ENCODE measurements at places on chromosomes 3 and 15. TPM values are rescaled to one million over a fixed set of nuclear protein-coding genes. Genes with fewer than 3 reads are reported as not detected.

Gene CEMIP
- total RNA-seq, result 17.3 TPM

Gene CLN6
- total RNA-seq, result 18.5 TPM

Gene PRSS50
- total RNA-seq, result not detected

Gene BFSP2
- total RNA-seq, result not detected

Gene LRTM1
- total RNA-seq, result not detected

Gene MPI
- total RNA-seq, result 28.2 TPM

Gene ITGB5
- total RNA-seq, result 83.0 TPM

Gene TSPAN3
- 60.8 TPM for total RNA-seq

Gene CAND2
- 1.1 TPM for total RNA-seq

Gene GMNC
- not detected for total RNA-seq

Gene OR5K2
- total RNA-seq, result not detected

Gene COL6A5
- total RNA-seq, result 0.16 TPM

Gene GRM2
- 0.08 TPM for total RNA-seq

Gene IFT122
- total RNA-seq, result 11.2 TPM

Gene SCN11A
- total RNA-seq, result 0.04 TPM

Gene MIX23
- 43.3 TPM for total RNA-seq

Gene DVL3
- total RNA-seq, result 29.2 TPM

All from esophagus mucosa (tissue), 1 donor.